Fibroblast of villous mesenchyme (primary cell): ENCODE measurements at places on chromosomes 2 and 18. TPM values are rescaled to one million over a fixed set of nuclear protein-coding genes. Genes with fewer than 3 reads are reported as not detected.
A peak's percentile ranks its signal among the peaks of the same experiment; 100 is the strongest.

- DNase-seq = peak; percentile 27
Measured at GRCh38 chr2:181072486-181073235, 92.3 kb downstream of the UBE2E3 start.

GRCh38 chr2:11746807-11747459 lies 501 bp downstream of the LPIN1 start:
- peak; percentile 47 for DNase-seq

- DNase-seq = peak; percentile 92
Measured at GRCh38 chr2:10042301-10043161, 819 bp upstream of the KLF11 start.

- DNase-seq = no peak
Measured at GRCh38 chr18:61984349-61984748, 91.5 kb upstream of the RNF152 start.

DNA sequence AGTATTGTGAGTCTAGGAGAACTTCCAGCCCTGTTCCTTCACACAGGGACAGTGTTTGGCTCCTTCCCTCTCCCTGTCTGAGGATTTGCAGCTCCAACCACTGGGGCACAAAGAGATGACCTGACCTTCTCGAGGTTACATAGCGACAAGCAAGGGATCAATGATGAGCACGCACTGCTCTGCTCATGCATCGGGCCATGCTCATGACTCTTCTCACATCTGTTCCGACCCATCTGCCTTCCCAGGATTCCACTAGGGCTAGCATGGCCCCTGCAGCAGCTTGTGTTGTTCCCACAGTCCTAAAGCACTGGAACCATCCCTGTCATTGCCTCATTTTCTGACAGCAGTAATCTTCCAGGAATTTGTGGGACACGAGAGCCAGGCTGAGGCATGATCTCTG lies 78.8 kb upstream of the ARHGAP28 start:
- DNase-seq = no peak

Gene COL6A3
- 1,329 and 1,968 TPM in 2 replicates for total RNA-seq

DNA sequence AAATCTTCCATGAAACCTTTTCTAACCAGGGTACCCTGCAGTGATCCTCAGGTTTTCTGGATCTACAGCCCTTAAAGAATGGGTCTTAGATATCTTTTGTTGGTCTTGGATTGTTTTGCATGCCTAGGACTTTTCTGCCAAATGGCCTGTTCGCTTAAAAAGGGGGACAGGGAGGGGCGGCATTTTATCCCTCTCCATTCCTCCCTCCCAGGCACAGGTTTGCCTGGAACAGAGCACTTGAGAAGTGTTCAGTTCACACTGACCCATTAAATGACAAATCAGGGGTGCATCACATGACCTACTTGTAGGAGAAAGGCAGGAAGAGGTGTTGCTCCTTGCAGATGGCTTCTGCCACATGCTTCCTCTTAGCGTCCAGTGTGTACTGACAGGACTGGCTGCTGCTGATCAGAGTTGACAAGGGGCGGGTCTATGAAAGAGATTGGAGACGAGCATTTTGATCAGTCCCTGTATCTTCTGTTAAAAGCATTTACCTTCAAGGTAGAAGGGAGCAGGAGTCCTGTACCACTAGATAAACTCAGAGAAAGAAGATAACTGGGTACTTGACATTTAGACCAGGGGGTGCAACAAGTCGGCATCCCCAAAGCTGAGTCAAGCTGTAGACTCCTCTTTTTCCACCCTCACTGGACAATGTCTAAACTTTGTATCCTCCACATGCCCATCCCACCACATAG lies 8.4 kb downstream of the APOB start:
- DNase-seq = no peak

Gene SPHKAP
- under 0.01 TPM in 1 of 2 replicates, not detected in the other for total RNA-seq

Gene SCYGR3
- total RNA-seq = not detected in 2 replicates

Gene TWIST2
- total RNA-seq = 47.4 and 58.7 TPM in 2 replicates

Gene PRKAG3
- total RNA-seq = not detected in 2 replicates

GRCh38 chr18:77006305-77007175 lies 126.0 kb downstream of the MBP start:
- no peak for DNase-seq

Gene NCK2
- total RNA-seq = 22.5 and 31.2 TPM in 2 replicates

Gene WDR12
- 22.5 and 38.0 TPM in 2 replicates for total RNA-seq

Gene HMSD
- 1.3 TPM in 2 replicates for total RNA-seq

GRCh38 chr2:1544478-1545069 lies 131.3 kb downstream of the TPO start:
- DNase-seq = no peak

DNA sequence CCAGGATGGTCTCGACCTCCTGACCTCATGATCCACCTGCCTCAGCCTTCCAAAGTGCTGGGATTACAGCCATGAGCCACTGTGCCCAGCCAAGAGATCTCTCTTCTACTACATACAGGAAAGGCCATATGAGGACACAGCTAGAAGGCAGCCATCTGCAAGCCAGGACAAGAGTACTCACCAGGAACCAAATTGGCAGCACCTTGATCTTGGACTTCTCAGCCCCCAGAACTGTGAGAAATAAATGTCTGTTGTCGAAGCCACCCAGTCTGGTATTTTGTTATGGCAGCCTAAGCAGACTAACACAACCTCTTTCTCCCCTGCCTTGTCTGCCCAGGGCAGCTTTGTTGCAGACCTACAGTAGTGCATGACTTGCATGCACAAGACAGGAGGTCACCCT lies 211.3 kb upstream of the HAAO start:
- no peak for DNase-seq

Gene CD226
- total RNA-seq = 0.97 and 2.6 TPM in 2 replicates

Gene ACVR1C
- total RNA-seq = under 0.01 and 0.43 TPM in 2 replicates

Gene LIMS2
- total RNA-seq = 24.8 and 28.9 TPM in 2 replicates

DNA sequence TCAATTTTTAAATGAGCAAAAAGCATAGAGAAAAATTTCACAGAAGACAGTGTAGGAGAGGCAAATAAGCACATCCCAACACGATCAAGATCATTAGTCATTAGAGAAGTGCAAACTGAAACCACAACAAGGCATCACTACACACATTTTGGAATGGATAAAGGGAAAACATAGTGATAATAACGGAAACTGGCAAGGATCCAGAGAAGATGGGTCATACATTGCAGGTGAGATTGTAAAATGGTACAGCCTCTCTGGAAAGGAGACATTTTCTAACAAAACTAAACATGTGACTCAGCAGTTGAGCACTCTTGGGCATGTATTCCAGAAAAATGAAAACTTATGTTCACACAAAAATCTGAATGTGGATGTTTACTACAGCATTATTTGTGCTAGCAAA lies 98.3 kb upstream of the TMEM17 start:
- DNase-seq = peak; percentile 23

GRCh38 chr18:73462092-73462491 lies 594.3 kb upstream of the NETO1 start:
- DNase-seq = peak; percentile 69

DNA sequence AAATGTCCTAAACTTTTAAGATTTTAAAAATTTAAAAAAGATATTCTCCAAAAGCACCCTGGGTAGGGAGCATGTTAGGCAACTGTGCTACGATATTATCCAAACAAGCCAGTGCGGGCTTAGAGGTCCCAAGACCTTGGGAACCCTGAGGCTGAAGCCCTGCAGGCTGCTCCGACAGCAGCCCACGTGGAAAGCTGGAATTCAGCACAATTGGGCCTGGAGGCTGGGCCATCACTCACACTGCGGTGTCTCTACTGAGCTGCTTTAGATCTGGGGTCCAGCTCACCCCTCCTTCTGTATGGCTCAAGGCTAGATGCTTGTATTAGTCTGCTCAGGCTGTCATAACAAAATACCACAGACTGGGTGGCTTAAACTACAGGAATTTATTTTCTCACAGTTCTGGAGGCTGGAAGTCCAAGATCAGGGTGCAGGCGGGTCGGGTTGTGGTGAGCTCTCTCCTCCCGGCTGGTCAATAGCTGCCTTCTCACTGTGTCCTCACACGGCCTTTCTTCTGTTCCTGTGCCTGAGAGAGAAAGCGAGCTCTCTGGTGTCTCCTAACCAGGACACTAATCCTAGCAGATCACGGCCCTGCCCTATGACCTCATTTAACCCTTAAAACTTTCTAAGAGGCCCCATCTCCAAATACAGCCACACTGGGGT lies 42.5 kb downstream of the DPYSL5 start:
- DNase-seq = no peak

DNA sequence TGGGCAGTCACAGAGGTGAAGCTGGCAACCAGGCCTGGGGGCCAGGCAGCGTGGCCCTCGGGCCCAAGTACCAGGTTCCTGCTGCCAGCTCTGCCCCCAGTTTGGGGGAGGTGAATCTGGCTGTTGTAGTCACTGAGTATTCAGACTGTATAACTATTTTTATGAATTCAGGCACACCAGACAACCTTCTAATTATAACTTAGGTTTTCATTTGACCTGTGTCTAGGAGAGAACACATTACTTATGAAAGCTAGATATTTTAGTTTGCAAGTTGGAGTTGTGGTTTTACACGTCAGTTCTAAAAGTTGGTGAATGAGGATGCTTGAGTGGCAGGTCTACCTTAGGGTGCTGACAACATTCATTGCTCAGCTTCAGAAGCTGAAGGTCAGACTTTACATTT lies 71.7 kb downstream of the LIMS1 start:
- no peak for DNase-seq
